ENCODE measurements at places on chromosomes 12 and 14.

DNA sequence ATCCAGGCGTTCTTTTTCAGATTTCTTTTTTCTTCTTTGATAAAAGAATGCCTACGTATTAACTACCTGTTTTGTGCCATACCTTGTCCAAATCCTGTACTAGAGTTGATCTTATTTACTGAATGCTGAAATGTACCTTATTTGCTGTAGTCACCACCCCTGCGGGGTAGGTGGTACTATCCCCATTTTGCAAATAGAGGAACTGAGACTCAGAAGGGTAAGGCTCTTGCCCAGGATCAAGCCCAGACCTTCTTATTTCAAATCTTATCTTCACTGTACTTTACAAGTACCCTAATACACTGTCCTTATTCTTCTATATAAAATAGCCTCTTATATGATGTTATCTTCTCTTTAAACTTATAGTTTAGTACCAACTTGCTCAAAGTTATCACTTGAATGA lies 206.5 kb downstream of the SLC41A2 start:
- no peak for DNase-seq

GRCh38 chr12:131853832-131854797 lies 25.9 kb downstream of the MMP17 start:
- no peak for DNase-seq

DNA sequence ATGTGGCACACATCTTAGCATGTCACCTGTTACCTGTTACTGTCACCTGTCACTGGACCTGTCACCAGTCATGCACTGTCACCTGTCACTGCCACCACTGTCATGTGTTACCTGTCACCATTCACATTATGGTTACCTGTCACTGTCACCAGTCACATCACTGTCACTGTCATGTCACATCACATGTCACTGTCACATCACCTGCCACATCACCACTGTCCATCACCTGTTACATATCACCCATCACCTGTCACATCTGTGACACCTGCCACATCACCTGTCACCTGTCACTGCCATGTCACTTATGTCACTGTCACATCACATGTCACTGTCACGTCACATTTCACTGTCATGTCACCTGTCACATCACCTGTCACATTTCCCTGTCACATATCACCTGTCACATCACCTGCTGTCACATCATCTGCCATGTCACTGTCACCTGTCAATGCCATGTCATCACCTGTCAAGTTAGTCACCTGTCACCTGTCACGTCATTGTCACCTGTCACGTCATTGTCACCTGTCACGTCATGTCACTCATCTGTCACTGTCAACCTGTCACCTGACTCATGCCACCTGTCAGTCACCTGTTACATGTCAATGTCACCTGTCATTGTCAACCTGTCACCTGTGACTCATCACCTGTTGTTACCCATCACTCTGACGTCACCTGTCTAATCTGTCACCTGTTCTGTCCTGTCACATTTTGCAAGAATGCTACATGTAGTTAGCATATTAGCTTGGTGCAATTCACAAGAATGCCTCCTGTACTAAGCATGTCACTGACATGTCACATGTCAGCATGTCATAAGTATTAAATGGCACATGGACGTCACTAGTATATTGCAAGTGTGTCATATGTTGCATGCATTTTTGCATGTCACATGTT lies 29.0 kb upstream of the TESC start:
- DNase-seq = no peak

GRCh38 chr12:38113991-38114390 lies 202.6 kb upstream of the ALG10B start:
- no peak for DNase-seq

DNA sequence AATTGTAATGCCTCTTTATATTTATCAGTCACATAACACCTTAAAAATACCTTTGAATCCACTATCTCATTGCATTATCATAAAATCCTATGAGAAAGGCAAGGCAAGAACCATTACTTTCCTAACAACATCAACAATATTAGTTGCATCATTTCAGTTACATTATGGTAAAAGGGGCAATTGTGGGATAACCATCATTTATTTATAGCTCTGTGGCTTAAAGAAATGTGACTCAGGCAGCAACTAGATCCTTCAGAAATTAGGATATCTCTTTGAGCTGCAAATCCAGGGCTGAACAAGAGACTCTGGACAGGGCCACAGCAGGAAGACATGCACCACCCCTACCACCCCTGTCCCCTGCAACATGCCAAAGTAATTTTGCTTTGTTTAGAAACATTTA lies 36.4 kb downstream of the EPS8 start:
- DNase-seq = no peak

DNA sequence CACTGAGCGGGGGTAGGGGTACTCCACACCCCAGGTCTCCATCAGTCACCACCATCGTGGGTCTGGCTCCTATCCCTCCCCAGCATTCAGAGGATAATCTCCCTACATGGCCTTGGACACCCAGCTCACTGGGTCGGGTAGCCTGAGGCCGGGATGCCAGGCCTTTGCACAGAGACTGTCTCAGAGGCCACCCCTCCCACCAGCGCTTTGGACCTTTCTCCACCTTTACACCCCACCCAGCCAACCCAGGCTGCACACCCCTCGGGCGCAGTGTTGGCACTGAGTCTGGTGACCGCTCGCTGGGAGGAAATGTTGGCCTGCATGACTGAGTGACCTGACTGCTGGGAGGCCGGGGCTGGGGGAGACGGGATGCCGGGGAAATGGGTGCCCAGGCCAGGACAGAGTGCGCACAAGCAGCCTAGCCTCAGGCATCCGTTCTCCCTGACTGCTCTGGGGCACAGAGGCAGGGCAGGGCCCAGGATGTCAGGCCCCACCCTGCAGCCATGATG lies 10.6 kb upstream of the LBHD2 start:
- DNase-seq = no peak

GRCh38 chr14:54785778-54786770 lies 116.6 kb downstream of the GCH1 start:
- DNase-seq = no peak

GRCh38 chr12:65608319-65608916 lies 215.9 kb upstream of the HMGA2 start:
- DNase-seq = no peak

DNA sequence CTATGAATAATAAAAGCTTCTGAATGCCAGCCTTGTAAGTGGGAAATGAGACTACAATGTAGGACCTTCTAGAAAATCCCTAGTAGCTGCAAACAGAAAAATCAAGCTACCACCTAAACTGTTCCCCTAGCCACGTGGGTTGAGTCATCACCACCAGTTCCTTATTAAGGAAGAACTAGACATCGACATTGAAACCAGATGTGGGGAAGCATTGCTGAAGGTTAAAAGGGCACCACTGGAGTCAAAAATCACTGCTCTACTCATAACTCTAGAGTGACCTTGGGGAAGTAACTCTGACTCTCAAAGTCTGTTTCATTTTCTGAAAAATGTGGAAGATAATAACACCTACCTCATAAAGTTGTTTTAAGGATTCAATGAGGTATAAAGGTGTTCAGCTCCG lies 9.4 kb upstream of the CNIH1 start:
- no peak for DNase-seq

GRCh38 chr12:58500399-58500798 lies 419.9 kb downstream of the LRIG3 start:
- DNase-seq = no peak

GRCh38 chr12:47348206-47348605 lies 268.4 kb upstream of the AMIGO2 start:
- no peak for DNase-seq

DNA sequence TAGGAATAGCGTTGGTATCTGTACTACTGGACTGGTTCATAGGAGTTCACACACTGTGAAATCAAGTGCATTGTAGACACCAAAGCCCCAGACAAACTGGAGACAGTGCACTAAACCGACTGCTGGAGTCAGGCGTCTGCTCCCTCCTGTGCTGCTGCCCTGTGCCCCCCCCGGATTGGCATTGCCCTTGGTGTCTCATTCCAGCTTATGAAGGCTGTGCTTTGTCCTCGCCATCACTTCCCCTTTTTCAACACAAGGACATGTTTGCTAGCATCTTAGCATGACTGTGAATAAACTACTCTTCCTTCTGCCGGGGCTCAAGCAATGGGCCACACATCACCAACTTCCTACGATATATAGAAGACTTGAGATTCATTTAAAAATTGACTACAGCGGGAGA lies 84.0 kb downstream of the TMCC3 start:
- DNase-seq = no peak

DNA sequence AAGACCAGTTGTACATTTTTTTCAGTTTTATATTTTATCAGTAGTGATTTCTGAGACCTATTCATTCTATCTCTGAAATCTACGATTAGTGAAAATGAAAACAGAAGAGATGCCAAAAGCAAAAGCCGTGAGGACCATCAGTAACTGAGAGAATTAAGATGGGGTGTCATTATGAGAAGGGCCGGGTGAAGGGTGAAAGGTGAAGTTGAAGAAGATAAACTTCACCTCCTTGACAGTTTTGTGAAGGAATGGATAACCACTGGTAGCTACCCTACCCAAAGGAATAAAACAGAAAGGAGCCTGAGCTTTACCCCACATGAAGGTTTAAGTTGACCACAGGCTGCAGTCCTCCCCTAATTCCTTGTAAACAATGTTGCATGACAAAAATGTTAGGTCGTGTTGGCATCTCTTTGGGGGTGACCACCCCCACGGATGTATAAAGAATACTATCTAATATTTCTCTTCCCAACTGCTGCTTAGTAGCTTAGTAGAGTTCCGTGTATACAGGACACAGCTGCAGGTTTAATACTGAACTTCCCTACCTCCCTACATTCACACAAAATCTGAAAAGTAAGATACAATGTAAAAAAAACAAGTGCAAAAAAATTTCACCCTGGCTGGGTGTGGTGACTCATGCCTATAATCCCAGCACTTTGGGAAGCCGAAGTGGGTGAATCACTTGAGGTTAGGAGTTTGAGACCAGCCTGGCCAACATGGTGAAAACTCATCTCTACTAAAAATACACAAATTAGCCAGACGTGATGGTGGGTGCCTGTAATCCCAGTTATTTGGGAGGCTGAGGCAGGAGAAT lies 23.9 kb downstream of the GPR19 start:
- DNase-seq = no peak

DNA sequence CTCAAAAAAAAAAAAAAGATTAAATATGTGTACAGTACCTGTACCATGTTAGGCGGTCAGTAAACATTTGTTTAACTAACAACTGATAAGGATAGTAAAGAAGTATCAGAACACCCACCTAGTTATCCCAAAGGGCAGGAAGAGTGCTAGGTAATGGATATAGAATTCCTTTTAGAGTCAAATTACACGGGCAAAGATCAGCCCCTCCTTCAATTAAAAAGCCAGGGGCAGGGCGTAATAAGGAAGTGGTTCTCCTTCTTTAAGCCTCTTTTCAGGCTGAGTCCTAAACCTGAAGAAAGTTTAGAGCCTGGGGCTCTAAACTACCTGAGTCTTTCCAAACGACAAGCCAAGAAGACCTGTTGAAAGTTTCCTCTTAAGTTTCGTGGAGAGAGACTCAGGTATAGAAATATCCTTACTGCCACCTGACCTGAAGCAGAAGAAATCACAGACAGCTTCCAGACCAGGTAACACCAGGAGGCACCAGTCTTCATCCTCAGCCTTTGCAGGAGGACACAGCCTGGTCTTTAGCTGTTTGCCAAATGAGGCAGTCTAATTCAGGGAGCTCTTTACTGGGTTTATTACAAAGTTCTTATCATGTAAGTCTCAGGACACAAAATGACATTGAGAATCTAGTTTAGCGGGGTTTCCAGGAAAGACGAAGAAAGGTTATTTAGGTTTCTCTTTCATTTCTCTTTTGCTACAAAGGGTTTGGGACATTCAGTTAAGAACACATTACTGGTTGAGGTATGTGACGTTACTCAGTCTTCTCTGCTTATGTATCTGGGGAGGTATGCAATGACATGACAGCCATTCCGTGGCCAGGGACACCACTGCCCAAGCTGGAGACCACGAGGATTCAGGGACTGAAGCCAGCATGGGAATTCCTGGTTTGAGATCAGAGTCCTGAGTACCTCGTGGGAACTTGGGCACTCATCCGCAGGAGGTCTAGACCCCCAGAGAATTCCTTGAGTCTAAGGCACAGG lies at the start of gene BCL2L14:
BCL2L14 (plus strand) TSS at position 266 of the 983 bp plus-strand sequence. CDS start 8,367 bp downstream, outside the sequence.
- no peak for DNase-seq

DNA sequence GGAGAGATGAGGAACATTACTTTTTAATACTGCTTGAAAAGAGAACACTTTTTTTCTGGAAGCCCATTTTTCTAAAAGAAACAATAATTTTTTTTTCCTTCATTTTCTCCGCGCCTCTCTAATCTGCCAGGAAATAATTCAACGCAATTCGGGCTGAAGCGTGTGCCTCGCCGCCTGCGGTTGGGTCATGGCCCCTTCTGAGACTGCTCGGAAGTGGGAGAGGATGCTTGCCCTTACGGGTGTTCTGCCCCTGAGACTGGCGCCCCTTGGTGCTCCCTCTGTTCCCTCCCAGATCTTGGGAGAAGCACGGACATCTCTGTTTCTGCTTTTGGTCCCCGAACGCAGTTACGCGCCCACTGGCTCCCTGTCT lies 332 bp upstream of the TBC1D30 start:
- no peak for DNase-seq

DNA sequence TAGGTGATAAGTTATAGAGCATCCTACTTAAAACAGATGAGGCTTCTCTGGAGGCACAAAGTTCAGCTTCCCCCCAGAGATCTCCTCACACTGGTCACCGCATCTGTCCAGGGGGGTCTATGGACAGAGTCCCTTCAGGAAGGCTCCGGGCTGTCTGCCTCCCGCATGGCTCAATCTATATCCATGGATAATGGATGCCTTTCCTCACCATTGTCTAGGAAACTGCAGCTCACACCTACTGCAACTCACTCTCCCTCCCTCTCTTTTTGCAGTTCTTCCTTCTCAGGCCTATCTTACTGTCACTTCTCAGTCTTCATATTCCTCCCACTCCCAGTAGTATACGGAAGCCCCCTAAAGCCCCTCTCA lies 100.6 kb upstream of the BCL2L14 start:
- no peak for DNase-seq

GRCh38 chr12:43348221-43348620 lies 203.8 kb downstream of the ADAMTS20 start:
- no peak for DNase-seq

DNA sequence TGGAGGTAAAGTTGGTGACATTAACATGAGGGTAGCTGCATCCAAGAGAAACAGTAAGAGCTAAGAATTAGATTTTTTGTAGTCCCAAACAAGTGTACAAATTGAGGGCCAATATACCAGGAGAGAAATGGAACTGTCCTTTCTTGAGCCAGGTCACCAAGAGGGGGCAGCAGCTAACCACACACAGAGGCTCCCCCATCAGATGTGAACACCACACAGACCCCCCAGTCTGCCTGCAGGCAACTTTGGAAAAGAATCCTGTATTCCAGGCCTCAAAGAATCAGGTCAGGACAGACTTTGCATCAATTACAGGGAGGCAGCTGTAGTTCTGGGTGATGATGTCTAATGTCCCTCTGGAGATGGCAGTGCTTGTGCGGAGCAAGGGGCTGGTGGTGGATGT lies 77.9 kb downstream of the SPTB start:
- DNase-seq = no peak

DNA sequence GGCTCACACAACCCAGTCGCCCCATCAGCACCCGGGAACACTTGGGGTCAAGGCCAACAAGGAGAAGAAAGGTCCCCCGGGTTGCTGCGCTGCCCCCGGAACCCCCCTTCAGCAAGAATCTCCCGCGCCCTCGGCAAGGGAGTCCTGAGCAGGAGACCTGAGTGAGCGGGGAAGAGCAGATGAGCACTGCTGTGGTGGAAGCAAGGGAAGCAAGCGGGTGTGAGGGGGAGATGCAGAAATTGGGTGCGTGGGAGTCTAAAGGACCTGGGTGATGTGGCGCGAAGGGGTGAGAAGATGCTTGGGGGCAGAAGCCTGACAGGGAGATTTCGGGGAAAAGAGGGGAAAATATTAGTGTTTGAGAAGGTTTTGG lies 105.5 kb upstream of the PRB2 start:
- no peak for DNase-seq
